Activated CD4-positive, alpha-beta T cell treated with anti-CD3 and anti-CD28 coated beads, Interleukin-2, amount 50 U/mL, for 1 hour (primary cell): ENCODE measurements at places on chromosomes 7 and 10.

DNA sequence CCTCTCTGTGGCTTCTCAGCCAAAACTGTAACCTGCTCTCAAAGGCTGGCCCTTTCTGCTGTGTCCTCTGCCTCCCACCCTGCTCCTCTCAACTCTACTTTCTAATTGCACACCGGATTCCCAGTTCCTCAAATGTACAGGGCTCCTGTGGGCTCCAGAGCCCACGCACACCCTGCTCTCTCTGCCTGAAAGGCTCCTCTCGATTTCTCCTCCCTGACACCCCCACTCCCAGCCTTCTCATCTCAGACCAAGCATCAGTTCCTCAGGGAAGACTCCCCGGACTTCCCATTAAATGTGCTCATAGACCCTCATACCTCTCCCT lies 111.7 kb upstream of the STEAP1B start:
- no peak for DNase-seq

- DNase-seq, result no peak
These were observed 407.2 kb downstream of the AUTS2 start for GRCh38 chr7:70005480-70005879.

DNA sequence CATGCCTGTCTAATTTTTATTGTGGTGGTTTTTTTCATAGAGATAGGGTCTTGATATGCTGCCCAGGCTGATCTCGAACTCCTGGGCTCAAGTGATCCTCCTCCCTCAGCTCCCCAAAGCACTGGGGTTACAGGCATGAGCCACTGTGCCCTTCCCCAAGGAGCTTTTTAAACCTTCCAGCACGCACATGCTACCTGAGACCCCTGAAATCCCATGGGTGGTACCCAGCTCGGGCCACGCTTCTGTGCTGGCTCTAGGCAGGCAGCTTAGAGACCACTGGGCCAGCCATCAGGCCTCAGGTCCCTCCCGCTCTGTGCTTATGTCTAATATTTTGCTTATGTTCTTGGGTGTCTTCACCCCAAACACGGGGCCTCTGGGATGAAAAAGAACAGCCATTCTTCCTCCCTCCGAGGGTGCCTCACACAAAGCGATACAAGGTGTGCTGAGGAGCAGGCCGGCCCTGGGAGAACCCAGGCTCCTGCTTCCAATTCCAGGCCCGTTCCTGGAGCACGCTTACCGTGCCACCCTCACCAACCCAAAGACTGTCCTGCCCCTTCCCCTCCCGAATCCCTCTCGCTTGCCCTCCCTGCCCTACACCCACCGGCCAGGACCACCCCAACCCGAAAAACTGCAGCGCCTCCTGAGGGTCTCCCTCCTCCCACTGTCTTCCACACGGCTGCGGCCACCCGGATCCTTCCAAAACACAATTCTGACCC lies 10.9 kb downstream of the SPOCK2 start:
- no peak for DNase-seq

GRCh38 chr10:93061594-93062513 lies 1.3 kb downstream of the CYP26C1 start:
- DNase-seq, result no peak
